NCI-H146 (cell line): ENCODE measurements at places on chromosomes 7 and 10.

- no peak for DNase-seq
Observed at GRCh38 chr10:114061148-114061547, 17.5 kb downstream of the ADRB1 start.

DNA sequence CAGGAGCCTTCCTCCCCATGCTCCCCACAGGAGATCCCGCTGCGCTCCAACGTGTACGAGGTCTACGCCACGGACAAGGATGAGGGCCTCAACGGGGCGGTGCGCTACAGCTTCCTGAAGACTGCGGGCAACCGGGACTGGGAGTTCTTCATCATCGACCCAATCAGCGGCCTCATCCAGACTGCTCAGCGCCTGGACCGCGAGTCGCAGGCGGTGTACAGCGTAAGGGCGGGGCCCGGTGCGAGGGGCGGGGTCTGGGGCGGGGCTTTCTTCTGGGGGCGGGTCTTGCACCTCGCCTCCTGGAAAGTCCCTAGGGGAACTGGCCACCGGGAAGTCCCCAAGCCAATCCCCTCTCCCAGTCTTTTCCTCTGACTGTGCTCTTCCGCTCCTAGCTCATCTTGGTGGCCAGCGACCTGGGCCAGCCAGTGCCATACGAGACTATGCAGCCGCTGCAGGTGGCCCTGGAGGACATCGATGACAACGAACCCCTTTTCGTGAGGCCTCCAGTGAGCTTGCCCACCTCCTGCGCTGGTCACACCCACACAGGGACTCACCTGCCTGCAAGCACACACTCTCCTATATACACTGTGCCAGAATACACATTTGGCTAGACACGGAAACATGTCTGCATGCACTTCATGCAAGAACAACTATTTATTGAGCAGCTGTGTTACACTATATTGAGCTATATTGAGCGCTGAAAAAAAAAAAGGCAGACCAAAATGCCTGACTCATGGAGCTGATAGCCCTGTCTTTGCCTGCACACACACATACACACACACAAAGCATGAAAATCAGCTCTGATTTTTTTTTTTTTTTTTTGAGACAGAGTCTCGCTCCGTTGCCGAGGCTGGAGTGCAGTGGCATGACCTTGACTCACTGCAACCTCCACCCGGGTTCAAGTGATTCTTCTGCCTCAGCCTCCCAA, 32.7 kb upstream of the VSIR start:
- DNase-seq = peak; percentile 93

DNA sequence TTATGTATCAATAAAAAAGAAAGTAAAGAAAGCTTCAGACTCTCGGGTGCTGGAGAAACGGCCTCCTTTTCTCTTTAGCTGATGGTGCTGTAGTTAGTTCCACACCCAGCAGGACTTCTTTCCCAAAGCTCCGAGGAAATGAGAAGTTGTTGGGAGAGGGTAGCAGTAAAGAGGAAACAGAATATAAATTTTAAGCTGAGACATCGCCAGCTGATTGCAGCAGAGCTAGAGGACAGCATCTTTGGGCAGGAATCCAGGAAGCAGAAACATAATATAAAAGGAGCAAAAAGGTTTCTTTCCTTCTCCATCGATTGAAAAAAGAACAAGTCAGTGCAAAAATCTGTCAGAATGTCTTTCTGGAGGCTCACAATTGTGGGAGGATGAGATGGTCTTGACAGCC, 616.9 kb upstream of the FOXK1 start:
- DNase-seq = no peak

- peak; percentile 74 for DNase-seq
Observed at GRCh38 chr10:74419491-74419951, 268.5 kb downstream of the ADK start.

- no peak for DNase-seq
Observed at GRCh38 chr7:44309271-44310091, 15.9 kb downstream of the CAMK2B start.

DNA sequence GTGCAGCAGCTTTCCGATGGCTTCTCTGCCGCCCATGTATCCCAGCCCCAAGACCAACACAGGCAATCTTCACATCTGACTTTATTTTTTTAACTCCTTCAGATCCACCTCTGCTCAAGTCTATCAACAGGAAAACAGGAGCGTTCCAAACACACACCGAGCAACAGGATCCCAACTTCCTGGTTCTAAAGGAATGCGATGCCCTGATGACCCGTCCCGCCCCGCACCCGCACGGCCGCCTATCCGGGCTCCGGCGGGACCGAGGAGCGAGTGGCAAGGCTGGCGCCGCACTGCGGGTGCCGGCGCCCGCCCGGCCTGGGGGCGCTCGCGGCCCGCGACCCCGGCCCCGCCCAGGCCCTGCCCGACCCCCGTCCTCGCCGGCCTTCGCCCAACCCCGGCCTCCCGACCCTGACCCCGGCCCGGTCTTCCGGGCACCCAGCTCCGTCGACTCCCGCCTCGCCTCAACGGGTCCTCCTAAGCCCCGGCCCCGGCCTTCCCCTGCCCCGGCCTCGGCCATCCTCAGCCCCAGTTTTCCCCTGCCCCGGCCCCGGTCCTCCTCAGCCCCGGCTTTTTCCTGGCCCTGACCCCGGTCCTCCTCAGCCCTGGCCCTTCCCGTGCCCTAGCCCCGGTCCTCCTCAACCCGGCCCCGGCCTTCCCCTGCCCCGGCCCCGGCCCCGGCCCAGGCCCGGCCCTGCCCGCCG, 730 bp downstream of the LARP4B start:
- peak; percentile 59 for DNase-seq

GRCh38 chr7:13028825-13029099, 341.3 kb downstream of the ARL4A start:
- no peak for DNase-seq

GRCh38 chr7:127973832-127974231, 57.4 kb downstream of the LRRC4 start:
- no peak for DNase-seq

DNA sequence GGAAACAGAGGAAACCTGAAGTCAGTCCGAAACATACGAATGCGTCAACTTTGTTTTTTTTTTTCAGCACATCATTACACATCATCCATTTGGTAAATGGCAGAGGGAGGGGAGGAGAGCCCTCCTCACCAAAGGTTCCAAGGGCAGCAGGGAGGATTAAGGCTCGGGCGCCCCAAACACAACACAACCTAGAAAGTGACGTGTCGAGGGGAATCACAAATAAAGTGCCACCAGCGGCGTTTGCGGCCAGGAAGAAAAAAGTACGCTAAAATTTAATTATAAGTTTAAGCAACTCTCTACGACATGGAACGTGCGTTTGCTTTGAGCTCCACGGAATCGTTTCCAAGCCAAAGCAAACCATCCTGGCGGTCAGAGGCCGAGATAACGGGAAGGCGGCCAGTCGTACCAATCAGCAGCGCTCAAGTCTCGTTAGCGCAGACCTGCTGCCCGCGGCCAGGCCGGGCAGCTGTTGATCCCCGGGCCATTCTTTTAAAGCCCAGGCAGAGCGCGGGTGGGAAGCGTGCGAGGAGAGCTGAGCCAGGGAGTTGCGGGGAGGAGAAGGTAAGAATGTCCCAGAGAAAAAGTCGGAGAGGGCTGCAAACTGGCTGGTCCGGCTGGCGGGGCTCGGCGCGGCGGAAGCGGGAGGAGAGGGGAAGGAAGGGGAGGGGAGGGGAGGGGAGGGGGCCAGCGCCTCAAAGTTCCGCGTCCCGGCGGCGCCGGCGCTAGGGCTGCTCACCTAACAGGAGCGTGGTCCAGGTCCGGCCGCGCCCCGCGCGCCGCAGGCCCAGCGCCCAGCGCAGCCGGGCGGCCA, 719 bp downstream of the DPY19L1 start:
- peak; percentile 64 for DNase-seq

DNA sequence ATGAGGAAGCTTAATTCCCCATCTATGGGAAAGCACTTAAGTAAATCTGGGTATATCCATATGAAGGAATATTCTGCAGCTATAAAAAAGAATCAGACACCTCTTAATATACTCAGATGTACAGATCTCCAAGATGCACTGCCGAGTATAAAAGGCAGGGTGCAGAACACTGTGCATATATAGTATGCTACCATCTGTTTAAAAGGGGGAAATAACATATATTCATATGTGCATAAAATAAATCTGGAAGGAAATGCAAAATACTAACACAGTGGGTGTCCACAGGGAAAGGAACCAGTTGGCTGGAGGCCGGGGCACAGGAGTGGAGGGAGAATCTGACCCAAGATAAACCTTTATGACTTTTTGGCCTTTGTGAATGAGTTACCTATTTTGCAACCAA, 201.4 kb downstream of the SFMBT2 start:
- DNase-seq = no peak

- no peak for DNase-seq
Observed at GRCh38 chr7:46205478-46205877, 284.4 kb upstream of the IGFBP3 start.

GRCh38 chr7:132276234-132276630, 300.0 kb downstream of the PLXNA4 start:
- no peak for DNase-seq

DNA sequence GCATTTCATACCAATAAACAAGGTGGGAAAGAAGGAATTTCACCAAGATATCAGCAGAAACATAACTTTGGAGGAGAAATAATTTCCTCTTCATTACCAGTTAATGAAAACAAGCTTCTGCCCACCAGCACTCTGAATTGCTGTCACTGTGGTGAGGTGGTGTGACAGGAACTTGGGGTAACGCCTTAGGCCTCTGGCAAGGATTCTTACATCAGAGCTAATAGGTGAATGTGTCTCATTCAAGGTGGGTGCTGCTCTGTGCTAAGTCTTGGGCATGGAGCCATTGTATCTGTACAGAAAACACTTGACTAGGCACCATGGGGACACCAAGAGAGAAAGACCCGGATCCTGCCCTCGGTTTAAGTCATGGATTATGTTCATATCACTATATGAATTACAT, 8.3 kb upstream of the LOXL4 start:
- DNase-seq = no peak

DNA sequence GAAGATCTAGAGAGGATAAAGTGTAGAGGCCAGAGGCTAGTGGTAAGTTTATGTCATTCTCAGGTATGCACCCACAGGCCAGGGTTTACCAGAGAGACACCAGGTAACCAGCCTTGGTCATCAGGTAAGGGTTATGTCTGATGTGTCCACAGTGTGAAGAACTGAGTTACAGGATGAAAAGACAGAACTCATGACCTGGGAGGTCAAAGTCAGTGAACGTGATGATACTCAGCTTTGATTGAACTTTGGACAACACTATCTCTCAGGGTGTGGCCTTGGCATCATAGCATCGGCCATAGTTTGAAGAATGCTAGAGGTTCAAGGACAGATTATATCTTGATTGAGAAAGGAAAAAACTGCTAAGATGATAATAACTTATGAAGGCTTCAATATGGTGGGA, 37.5 kb downstream of the MGAM start:
- no peak for DNase-seq

- DNase-seq = no peak
Observed at GRCh38 chr7:134997214-134997885, 11.0 kb downstream of the AGBL3 start.
